ENCODE measurements at places on chromosomes 3 and 15. TPM values are rescaled to one million over a fixed set of nuclear protein-coding genes. Genes with fewer than 3 reads are reported as not detected.

The ZNF774 gene
- 0.27 TPM for total RNA-seq

The BMF gene
- total RNA-seq: 25.3 TPM

The FSIP1 gene
- 0.27 TPM for total RNA-seq

The PEX11A gene
- total RNA-seq: 9.7 TPM

GRCh38 chr3:143574933-143575332 is 273.3 kb downstream of the SLC9A9 start:
- no peak for DNase-seq

- DNase-seq: no peak
These were observed 125.4 kb downstream of the VGLL3 start for GRCh38 chr3:86865506-86865905.

DNA sequence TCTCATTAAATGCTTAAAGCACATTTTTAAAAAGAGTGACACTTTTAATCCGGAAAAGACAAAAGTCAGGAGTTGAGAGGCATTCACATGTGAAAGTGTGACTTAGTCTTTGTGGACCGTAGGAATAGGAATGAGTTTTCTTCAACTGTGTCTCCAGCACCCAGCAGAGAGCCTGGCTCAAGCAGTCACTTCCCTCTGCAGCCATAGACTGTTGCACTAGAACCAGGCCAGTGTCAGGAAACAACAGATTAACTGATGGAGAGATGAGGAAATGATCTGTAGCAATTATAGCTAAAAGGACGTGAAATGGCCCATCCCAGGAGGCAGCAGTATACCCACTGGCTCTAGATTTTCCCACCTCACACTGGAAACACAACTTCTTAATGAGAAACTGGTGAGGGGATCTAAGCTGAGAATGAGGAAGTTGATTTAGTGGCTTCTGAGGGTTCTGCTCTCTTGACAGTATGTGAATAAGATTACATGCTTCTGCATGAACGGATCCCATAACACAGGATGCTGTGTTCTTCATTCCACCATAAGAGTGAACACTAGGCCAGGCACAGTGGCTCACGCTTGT is 19.8 kb downstream of the CFAP92 start:
- DNase-seq: peak; percentile 46

DNA sequence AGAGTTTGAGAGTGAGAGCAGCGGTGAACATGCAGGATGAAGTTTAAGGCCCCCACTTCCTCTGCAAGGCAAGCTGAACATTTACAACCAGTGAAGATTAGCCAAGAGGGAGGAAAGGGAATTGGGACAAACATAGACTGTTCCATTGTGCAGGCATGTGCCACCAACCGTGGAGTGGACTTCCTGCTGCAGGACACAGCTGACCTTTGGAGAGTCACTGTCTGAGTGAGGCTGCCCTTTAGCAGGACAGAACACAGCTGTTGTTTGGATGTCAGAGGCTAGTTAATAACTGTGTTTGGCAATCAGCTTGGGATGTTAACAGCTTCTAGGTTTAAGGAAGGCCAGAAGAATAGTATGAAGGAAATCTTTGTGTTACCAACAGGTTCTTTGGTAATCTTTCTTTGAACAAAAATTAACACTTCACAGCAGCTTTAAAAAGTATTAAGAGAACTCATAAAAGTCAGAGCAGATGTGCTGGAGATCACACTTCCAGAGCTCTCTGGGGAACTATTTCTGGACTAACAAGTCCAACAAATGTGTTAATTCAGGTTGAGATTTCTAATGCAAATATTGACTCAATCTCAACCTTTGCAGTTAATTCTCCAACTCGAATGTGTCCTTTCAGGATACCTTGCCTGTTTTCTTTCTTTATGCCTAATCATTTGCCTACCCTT is 31.4 kb downstream of the CTDSPL start:
- no peak for DNase-seq

DNA sequence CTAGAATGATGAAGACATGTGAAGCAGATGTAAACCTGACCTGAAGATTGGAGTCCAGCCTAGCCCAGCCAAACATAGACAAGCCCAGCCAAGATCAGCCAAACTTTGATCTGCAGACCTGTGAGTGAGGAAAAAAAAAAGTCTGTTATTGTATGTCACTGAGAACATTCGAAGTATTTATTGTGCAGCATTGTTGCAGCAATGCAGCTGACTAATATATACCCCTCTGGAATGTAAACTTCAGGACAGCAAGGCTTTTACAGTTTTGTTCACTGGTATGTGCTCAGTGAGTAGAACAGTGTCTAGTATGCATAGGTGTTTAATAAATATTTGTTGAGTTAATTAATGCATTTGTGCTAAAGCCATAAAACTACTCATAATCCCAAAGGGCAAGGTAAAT is 23.4 kb downstream of the TMEM202 start:
- no peak for DNase-seq

DNA sequence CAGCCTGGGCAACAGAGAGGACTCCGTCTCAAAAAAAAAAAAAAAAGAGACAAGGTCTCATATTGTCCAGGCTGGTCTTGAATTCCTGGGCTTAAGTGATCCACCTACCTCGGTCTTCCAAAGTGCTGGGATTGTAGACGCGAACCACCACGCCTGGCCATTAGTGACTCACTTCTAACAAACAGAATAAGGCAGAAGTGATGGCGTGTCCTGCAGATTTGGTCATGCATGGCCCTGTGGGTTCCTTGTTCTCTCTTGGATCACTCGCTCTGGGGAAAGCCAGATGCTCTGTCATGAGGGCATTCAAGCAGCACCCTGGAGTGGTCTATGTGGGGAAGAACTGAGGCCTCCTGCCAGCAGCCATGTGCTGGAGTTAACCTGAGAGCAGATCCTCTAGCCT is 27.4 kb upstream of the TJP1 start:
- DNase-seq: no peak

- DNase-seq: no peak
These were observed 217.2 kb upstream of the CBLB start for GRCh38 chr3:106086038-106086437.

GRCh38 chr3:15350141-15350540 is 17.8 kb upstream of the SH3BP5 start:
- DNase-seq: no peak

- peak; percentile 81 for DNase-seq
These were observed at the start of gene TMEM62 for GRCh38 chr15:43133430-43134156. TSS of gene TMEM62 (plus strand) at chr15:43133586. CDS start at chr15:43133803, 217 bp downstream.

Measured in hematopoietic multipotent progenitor cell (in vitro differentiated cells).